ENCODE measurements at places on chromosomes 11 and 22. TPM values are rescaled to one million over a fixed set of nuclear protein-coding genes. Genes with fewer than 3 reads are reported as not detected.

DNA sequence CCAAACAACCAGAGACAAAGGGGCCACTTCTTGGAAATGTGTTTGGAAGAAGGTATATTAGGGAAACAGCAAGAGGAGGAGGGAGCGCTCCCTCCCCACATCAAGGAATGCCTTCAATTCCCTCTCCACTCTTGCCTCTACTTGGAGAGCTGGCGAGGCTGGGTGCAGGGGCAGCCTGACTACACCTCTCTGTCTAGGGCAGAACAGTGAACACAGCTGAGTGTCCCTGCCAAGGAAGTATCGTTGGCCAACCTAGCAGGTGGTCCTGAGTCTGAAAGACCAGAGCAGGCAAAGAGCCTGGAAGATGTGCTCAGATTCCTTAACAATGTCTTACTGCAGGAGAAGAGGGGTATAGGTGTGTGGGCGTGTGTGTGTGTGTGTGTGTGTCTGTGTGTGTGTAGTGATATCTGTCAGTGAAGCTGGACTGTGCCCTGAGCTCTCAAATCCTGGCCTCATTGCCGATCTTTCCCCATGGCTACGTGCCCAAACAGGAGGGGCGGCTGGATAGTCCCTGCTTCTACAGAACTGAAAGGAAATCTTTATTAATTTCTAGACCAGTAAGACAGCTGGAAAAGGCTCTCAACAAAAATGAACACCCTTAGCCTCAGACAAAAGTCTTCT lies 46.8 kb downstream of the PAMR1 start:
- no peak overlapping the region for H3K27ac ChIP-seq
- no peak overlapping the region for H3K4me3 ChIP-seq
- no peaks in the 10 kb centered on the region for H3K4me1 ChIP-seq
- DNase-seq: no peak
- no peaks in the 10 kb centered on the region for H3K36me3 ChIP-seq

- no peaks in the 10 kb centered on the region for H3K4me1 ChIP-seq
- H3K27me3 ChIP-seq: no peaks in the 10 kb centered on the region
- H3K27ac ChIP-seq: no peak overlapping the region
- no peak overlapping the region for H3K4me3 ChIP-seq
- H3K36me3 ChIP-seq: no peaks in the 10 kb centered on the region
These were observed 127.2 kb upstream of the THY1 start for GRCh38 chr11:119550053-119550752.

GRCh38 chr11:23370580-23371275 lies 510.5 kb upstream of the CCDC179 start:
- no peak for DNase-seq
- no peaks in the 10 kb centered on the region for H3K27me3 ChIP-seq
- H3K36me3 ChIP-seq: no peaks in the 10 kb centered on the region
- H3K27ac ChIP-seq: no peak overlapping the region
- H3K4me1 ChIP-seq: no peaks in the 10 kb centered on the region
- H3K4me3 ChIP-seq: no peak overlapping the region

GRCh38 chr11:46450846-46451477 lies 59.4 kb upstream of the CHRM4 start:
- DNase-seq: no peak
- no peak overlapping the region for H3K27ac ChIP-seq
- peaks cover 10% of the 10 kb centered on the region for H3K4me1 ChIP-seq
- H3K36me3 ChIP-seq: no peaks in the 10 kb centered on the region

- no peak overlapping the region for H3K27ac ChIP-seq
- no peaks in the 10 kb centered on the region for H3K4me1 ChIP-seq
- no peak overlapping the region for H3K4me3 ChIP-seq
- H3K36me3 ChIP-seq: no peaks in the 10 kb centered on the region
- no peaks in the 10 kb centered on the region for H3K27me3 ChIP-seq
These were observed 188.4 kb downstream of the SOX6 start for GRCh38 chr11:16167706-16168487.

GRCh38 chr22:45064313-45065278 lies 54.8 kb upstream of the PHF21B start:
- no peak for DNase-seq
- H3K27me3 ChIP-seq: no peaks in the 10 kb centered on the region
- no peak overlapping the region for H3K4me3 ChIP-seq
- no peaks in the 10 kb centered on the region for H3K36me3 ChIP-seq

DNA sequence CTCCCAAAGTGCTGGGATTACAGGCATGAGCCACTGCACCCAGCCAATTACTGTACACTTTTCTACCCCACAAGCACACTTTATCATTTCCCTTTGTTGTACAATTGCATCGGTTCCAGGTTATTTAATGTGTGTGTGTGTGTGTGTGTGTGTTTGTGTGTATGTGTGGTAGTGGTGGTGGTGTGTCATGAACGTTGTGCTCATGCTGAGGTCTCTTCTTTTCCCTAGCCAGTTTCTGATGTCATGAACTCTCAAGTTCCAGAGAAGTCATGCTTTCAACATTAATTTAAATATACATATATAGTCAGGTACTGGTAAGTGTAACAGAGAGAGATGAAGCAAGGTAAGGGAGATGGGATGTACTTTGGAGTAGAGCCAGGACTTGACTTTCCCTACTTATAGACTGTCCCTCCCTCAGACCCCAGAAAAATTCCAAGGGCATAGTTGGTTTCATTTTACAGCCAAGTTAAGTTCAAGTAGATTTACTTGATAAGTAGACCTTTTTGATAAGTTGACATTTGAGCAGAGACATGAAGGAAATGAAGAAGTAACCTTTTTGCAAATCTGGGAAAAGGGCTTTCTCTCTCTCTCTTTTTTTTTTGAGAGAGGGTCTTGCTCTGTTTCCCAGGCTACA lies 42.7 kb downstream of the WEE1 start:
- peaks cover 18% of the 10 kb centered on the region for H3K4me1 ChIP-seq
- DNase-seq: no peak
- H3K27me3 ChIP-seq: no peaks in the 10 kb centered on the region
- no peaks in the 10 kb centered on the region for H3K36me3 ChIP-seq
- no peak overlapping the region for H3K27ac ChIP-seq

DNA sequence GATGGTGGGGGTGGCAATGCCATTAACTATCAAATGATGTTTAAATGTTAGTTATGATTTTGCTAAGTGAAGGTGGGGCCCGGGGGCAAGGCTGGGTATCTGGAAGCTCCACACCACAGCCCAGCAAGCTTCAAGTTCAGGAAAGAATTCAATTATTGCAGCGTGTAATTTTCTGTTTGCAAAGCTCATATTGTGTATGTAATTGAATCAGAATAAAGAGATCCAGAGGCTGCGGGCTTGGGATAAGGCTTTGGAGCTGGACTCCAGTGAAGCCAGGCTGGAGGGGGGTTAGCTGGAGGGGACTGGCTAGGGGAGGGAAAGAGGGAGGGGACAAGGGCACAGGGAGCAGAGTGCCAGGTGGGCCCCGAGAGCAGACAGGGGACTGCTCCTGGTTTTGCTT lies 557.1 kb upstream of the CADM1 start:
- H3K36me3 ChIP-seq: no peaks in the 10 kb centered on the region
- no peak overlapping the region for H3K4me3 ChIP-seq
- DNase-seq: no peak
- H3K27ac ChIP-seq: no peak overlapping the region
- H3K4me1 ChIP-seq: no peaks in the 10 kb centered on the region
- no peaks in the 10 kb centered on the region for H3K27me3 ChIP-seq

DNA sequence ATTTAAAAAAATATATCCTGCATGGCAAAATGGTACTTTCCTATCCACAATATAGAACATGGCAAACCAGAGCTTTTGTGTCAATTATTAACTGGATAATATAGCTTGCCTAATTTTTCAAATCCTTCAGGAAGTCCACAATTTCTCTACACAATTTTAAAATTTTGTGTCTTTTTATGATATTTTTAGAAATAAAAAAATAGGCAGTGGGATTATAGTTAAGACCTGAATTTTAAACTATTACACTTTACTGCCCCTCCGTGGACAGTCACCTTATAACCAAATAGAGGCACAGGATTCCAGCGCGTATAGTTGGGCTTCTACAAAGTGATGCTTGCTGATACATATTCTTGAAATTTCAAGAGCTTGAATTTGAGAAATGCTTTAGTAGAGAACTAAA lies 2.1 kb upstream of the DMC1 start:
- H3K4me1 ChIP-seq: peaks cover 17% of the 10 kb centered on the region
- DNase-seq: no peak
- H3K27ac ChIP-seq: no peak overlapping the region
- H3K27me3 ChIP-seq: no peaks in the 10 kb centered on the region
- H3K36me3 ChIP-seq: no peaks in the 10 kb centered on the region
- H3K4me3 ChIP-seq: no peak overlapping the region

DNA sequence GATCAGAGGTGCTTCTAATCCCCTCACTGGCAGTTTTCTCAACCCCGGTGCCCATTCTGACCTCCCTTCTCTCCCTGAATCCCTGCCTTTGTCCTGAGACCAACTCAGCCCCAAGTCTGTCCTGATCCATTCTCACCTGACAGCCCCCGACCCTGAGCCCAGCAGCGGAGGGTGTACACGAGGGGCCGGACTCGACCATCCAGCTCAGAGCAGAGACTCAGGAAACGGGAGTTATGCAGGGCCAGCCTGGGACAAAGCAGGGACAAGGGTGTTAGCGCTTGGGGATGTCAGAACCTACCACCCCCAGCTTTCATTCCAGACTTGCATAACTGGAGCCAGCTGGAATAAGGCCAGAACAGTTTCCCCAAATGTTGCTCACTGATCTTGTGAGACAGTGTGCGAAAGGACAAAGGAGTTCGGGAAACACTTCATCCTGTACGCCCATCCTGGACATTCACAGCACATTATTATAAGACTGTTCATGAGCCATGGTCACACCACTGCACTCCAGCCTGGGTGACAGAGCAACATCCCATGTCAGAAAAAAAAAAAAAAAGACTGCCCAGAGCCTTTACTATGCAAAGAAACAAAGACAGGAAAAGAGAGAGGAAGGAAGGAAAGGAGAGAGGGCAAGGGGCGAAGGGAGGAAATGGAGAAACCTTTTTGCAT lies 3.5 kb upstream of the EEF1G start:
- no peak overlapping the region for H3K4me3 ChIP-seq
- no peak for DNase-seq
- H3K4me1 ChIP-seq: peaks cover 19% of the 10 kb centered on the region

DNA sequence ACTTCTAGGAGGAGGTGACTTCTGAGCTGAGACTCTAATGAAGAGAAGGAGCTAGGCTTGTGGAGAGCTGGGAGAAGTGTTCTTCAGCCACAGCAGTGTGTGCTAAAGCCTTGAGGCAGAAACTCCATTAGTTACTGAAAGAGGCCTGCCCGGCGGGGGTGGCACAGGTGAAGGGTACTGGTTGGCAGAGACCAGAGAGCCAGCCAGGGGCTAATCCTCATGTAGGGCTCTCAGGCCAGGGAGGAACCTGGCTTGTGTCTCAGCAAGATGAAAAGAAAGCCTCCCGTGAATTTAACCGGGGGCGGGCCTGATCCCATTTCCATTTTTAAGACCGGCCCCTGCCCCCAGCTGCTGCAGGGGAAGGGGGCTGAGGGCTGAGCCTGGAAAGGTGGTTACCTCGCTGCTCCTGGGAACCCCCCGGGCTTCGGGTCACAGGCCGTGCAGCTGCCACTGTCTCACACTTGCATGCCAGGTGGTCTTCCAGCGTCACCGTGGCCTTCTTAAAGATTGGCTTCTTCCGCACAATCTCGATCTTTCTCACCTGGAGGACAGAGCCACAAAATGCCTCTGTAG lies 15.0 kb downstream of the PDGFB start:
- H3K27me3 ChIP-seq: no peaks in the 10 kb centered on the region
- H3K4me1 ChIP-seq: peaks cover 3% of the 10 kb centered on the region
- H3K4me3 ChIP-seq: no peak overlapping the region
- H3K27ac ChIP-seq: no peak overlapping the region

DNA sequence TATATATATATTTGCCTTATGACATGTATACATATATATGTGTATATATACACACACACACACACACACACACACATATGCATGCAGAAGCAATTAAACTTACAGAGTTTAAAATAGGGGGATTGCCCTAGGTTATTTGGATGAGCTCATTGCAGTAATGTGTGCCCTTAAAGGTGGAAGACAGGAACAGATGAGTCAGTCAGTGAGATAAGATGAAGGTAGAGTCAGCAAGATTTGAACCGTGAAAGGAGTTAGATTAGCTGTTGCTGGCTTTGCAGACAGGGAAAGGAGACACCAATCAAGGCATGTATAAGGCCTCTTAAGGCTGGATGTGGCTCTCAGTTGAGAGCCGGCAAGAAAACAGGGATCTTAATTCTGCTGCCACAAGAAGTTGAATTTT lies 902.4 kb upstream of the RAG2 start:
- no peak overlapping the region for H3K4me3 ChIP-seq
- H3K27me3 ChIP-seq: no peaks in the 10 kb centered on the region
- no peaks in the 10 kb centered on the region for H3K4me1 ChIP-seq
- no peaks in the 10 kb centered on the region for H3K36me3 ChIP-seq
- H3K27ac ChIP-seq: no peak overlapping the region
- no peak for DNase-seq

DNA sequence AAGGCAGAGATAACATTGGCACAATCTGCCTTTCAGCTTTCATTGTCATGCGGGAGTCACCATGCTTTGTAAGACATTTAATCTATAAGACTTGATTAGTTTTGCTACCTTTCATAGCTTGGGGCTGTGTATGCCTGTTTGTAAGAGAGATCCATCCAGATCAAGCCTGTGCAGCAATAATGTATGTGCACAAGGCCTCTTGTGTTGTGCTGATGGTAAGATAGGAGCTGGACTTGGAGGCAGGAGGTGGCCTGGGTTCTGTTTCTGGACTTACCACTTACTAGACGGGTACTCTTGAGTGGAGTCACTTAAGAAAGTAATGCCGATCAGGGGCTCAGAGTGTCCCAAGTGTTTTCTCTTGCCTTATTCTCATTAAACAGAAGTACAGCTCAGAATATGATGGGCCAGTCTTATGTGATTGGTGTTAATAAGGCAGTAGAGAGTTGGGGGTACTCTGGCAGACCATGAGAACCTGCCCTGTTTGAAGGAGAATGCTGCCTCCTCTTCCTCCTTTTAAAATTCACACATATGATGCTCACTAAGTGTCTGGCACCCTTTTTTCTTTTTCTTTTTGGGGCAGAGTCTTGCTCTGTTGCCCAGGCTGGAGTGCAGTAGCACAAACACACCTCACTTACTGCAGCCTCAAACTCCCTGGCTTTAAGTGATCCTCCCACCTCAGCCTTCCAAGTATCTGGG lies 30.9 kb downstream of the PTPRJ start:
- no peak overlapping the region for H3K27ac ChIP-seq
- no peak overlapping the region for H3K4me3 ChIP-seq
- H3K36me3 ChIP-seq: no peaks in the 10 kb centered on the region
- no peak for DNase-seq
- no peaks in the 10 kb centered on the region for H3K27me3 ChIP-seq

TNNT3 gene
- 8.3 TPM for total RNA-seq

SLC22A25 gene
- not detected for total RNA-seq

GGTLC3 gene
- total RNA-seq: not detected

KRTAP5-1 gene
- total RNA-seq: not detected

RCOR2 gene
- 3.8 TPM for total RNA-seq

SPTBN2 gene
- 1.2 TPM for total RNA-seq

ZNF280A gene
- total RNA-seq: not detected

SLC43A3 gene
- total RNA-seq: 76.0 TPM

FOLR3 gene
- not detected for total RNA-seq

NCR3LG1 gene
- total RNA-seq: 4.2 TPM

MYO18B gene
- total RNA-seq: 45.6 TPM

OR51E2 gene
- not detected for total RNA-seq

Measured in thoracic aorta (tissue), 2 donors.